H1 (cell line): ENCODE measurements at places on chromosomes 6 and 20. TPM values are rescaled to one million over a fixed set of nuclear protein-coding genes. Genes with fewer than 3 reads are reported as not detected.

The PRICKLE4 gene
- total RNA-seq = 0.67 and 1.4 TPM in 2 replicates

The GJA1 gene
- total RNA-seq = 775 and 795 TPM in 2 replicates

The BMP5 gene
- total RNA-seq = not detected in 2 replicates

The PRDM13 gene
- 0.09 and 0.13 TPM in 2 replicates for total RNA-seq

The MEI4 gene
- 0.23 and 0.24 TPM in 2 replicates for total RNA-seq

The ZNF311 gene
- 4.2 and 4.3 TPM in 2 replicates for total RNA-seq

The CUTA gene
- total RNA-seq = 297 and 315 TPM in 2 replicates

The VWA7 gene
- total RNA-seq = 1.5 and 2.1 TPM in 2 replicates

The PRSS16 gene
- total RNA-seq = 19.2 and 20.2 TPM in 2 replicates

The PROKR2 gene
- total RNA-seq = 2.6 and 3.3 TPM in 2 replicates

The DNPH1 gene
- 33.9 and 37.2 TPM in 2 replicates for total RNA-seq

The KHDC1L gene
- total RNA-seq = not detected in 2 replicates

GRCh38 chr6:3644739-3645012 is 106.8 kb downstream of the PXDC1 start:
- H3K4me3 ChIP-seq = no peak overlapping the region
- no peaks in the 10 kb centered on the region for H3K4me1 ChIP-seq
- H3K27me3 ChIP-seq = no peaks in the 10 kb centered on the region
- no peak for DNase-seq

DNA sequence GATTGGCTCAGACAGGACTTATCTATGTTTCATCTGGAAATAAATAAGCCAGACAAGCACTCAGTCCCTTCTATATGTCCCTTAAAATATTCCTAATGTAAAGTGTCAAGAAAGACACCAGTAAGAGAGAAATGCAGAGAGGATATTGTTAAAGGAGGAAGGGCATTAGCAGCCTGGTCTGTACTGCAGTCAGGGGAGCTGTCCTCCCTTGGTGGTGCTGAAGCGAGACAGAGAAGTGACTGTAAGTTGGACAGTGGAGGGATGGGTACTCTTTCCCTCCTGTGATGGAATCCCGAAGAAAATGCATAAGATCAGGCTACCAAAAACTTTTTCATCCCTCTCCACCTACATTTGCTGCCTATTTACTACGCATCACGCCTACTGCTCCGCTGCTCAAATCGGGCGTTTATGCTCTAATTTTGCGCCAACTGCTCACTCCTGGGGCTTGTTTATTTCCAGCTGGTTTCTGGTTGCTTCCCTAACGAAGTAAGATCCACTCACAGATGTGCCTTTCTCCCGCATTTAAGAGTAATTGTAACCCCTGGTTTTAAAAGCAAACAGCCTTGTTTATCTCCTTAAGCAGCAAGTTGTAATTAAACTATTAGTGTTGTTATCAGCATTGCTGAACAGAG is 35.2 kb downstream of the PHACTR1 start:
- DNase-seq = peak; percentile 90
- no peak overlapping the region for H3K4me3 ChIP-seq

GRCh38 chr6:34182751-34183531 is 37.1 kb upstream of the GRM4 start:
- no peaks in the 10 kb centered on the region for H3K36me3 ChIP-seq
- DNase-seq = no peak
- H3K27me3 ChIP-seq = no peaks in the 10 kb centered on the region
- H3K4me3 ChIP-seq = no peak overlapping the region
- no peak overlapping the region for H3K27ac ChIP-seq

GRCh38 chr6:144294016-144294415 is 8.9 kb downstream of the UTRN start:
- H3K4me3 ChIP-seq = no peak overlapping the region
- H3K36me3 ChIP-seq = peaks cover 34% of the 10 kb centered on the region
- no peaks in the 10 kb centered on the region for H3K4me1 ChIP-seq
- no peak for DNase-seq
- no peaks in the 10 kb centered on the region; the same call in 1 of the 2 replicates for H3K27me3 ChIP-seq
- no peak overlapping the region for H3K27ac ChIP-seq

GRCh38 chr20:38123021-38123587 is 42.0 kb downstream of the TGM2 start:
- H3K27me3 ChIP-seq = no peaks in the 10 kb centered on the region
- DNase-seq = peak; percentile 43
- no peak overlapping the region for H3K27ac ChIP-seq
- H3K36me3 ChIP-seq = no peaks in the 10 kb centered on the region
- H3K4me3 ChIP-seq = no peak overlapping the region

GRCh38 chr20:2805689-2806350 is 5.4 kb upstream of the CPXM1 start:
- peaks cover 13% of the 10 kb centered on the region for H3K4me1 ChIP-seq
- H3K27me3 ChIP-seq = peaks cover 41% of the 10 kb centered on the region
- DNase-seq = no peak
- H3K36me3 ChIP-seq = no peaks in the 10 kb centered on the region
- H3K4me3 ChIP-seq = no peak overlapping the region; the same call in 1 of the 2 replicates
- H3K27ac ChIP-seq = no peak overlapping the region

DNA sequence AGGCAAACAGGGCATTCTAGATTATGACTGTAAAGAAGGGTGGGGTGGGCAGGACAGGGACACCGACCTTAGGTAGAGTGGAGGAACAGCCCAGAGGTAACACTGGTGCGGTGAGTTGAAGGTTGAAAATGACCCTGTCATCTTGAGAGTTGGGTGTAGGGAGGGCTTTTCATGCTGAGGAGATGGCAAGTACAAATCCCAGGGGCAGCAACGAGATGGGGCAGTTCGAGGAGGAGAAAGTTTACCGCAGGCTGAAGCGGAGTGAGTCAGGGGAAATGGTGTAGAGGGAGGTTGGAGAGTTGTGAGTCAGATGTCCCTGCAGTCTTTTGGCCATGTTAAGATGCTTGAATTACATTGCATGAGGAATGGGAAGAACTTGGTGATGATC is 101.1 kb downstream of the HIVEP1 start:
- DNase-seq = no peak
- H3K4me3 ChIP-seq = no peak overlapping the region
- H3K27ac ChIP-seq = no peak overlapping the region
- peaks cover 9% of the 10 kb centered on the region for H3K4me1 ChIP-seq
- peaks cover 12% of the 10 kb centered on the region for H3K36me3 ChIP-seq
- no peaks in the 10 kb centered on the region for H3K27me3 ChIP-seq

- H3K27me3 ChIP-seq = no peaks in the 10 kb centered on the region
- H3K4me3 ChIP-seq = no peak overlapping the region
- H3K27ac ChIP-seq = no peak overlapping the region
- DNase-seq = no peak
- no peaks in the 10 kb centered on the region for H3K36me3 ChIP-seq
Measured at GRCh38 chr20:6671829-6672228, 95.7 kb upstream of the BMP2 start.

DNA sequence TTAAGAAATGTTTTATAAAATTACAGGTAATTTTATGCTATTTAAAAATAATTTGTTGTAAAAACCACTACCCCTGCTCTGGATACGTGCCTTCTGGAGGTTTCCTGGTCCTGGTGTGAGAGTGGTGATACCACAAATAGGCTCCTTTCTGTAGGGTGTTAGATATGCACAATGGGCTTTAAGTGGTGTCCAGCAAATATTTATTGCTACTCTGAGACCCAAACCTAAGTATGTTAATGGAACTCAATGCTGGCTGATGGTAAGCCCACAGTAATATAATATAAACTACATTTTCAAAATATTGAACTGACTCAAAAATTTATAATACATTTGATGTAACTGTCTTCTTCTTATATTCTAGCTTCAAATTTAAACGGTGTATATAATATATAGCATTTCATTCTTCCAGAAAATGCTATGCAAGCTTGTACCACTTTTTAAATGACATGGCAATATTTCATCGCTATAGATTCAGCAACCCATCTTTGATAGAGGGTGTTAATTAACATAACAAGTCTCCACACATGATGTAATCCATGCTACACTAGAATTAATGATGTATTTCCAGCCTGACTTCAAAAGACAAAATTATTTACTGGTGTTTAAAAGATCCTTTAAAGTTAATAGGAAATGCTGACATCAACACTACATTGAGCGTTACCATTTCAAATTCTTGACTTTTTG is 161.9 kb downstream of the DST start:
- no peak overlapping the region for H3K4me3 ChIP-seq
- H3K36me3 ChIP-seq = peaks cover 3% of the 10 kb centered on the region
- no peaks in the 10 kb centered on the region for H3K4me1 ChIP-seq
- DNase-seq = no peak

DNA sequence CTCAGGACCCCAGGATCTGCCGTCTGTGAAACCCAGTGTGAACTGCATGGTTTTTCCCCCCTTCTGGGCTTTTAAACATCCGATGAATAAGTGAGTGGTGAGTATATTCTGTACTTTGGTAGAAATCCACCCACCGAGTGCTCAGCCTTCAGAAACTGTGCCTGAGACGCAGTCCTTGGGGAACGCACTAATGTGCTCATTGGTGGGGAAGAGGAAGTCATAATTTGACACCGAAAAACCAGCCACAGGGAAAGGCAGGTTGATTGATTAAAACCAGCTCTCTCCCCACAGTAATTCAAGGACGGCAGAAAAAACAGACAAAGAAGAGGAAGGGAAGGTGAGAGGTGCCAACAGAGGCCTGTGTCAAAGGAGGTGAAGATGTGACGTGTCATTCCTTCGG is 21.7 kb downstream of the EDN3 start:
- no peak for DNase-seq
- H3K4me1 ChIP-seq = no peaks in the 10 kb centered on the region
- no peaks in the 10 kb centered on the region for H3K27me3 ChIP-seq
- H3K4me3 ChIP-seq = no peak overlapping the region

DNA sequence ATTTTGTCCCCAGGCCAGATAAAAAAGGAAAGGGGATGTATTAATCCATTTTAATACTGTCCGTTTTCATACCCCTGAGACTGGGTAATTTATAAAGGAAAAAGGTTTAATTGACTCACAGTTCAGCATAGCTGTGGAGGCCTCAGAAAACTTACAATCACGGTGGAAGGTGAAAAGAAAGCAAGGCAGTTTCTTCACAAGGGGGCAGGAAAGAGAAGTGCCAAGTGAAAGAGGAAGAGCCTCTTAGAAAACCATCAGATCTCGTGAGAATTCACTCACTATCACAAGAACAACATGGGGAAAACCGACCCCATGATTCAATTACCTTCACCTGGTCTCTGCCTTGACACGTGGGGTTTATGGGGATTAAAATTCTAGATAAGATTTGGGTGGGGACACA is 152.5 kb downstream of the IBTK start:
- H3K36me3 ChIP-seq = no peaks in the 10 kb centered on the region
- H3K4me1 ChIP-seq = no peaks in the 10 kb centered on the region
- no peak overlapping the region for H3K27ac ChIP-seq
- H3K27me3 ChIP-seq = no peaks in the 10 kb centered on the region

DNA sequence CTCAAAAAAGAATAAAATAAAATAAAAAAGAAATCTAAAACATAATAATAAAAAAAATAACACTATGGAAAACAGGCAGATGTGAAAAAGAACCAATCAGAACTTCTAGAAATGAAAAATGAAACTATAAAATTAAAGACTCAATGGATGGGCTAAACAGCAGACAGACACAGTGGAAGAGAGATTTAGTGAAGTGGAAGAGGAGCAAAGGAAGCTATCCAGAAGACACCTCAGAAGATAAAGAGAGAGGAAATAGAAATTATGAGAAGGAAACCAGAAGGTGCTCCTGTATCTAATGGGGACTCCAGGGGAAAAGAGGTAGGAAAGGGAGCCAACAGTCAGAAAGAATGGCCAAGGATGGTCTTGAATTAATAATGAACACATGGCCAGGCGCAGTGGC is 18.5 kb downstream of the LAMA5 start:
- DNase-seq = no peak
- peaks cover 51% of the 10 kb centered on the region for H3K36me3 ChIP-seq
- H3K4me1 ChIP-seq = no peaks in the 10 kb centered on the region; the same call in 1 of the 2 replicates
- no peak overlapping the region for H3K27ac ChIP-seq
- H3K27me3 ChIP-seq = no peaks in the 10 kb centered on the region

DNA sequence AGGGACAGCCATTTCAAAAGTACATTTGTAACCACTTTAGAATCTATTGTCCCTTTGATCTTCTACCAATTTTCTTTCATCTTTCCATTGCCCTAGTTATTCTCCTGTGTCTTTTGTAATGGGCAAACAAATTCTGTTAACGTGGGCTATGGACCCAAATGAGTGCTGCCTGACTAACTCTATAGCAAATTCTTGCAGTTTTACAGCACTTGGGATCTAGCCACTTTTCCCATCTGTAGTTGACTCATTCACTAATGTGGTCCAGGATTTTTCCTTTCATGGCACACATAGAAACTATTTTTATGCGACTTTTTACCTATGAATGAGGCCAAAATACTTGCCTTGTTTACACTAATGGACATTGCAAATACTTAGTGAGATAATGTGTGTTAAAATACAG is 52.0 kb downstream of the GRIK2 start:
- no peak for DNase-seq
- no peaks in the 10 kb centered on the region for H3K4me1 ChIP-seq
- H3K4me3 ChIP-seq = no peak overlapping the region

- H3K27ac ChIP-seq = no peak overlapping the region
- DNase-seq = no peak
- no peak overlapping the region for H3K4me3 ChIP-seq
- no peaks in the 10 kb centered on the region for H3K27me3 ChIP-seq
- no peaks in the 10 kb centered on the region for H3K36me3 ChIP-seq
- H3K4me1 ChIP-seq = peaks cover 10% of the 10 kb centered on the region
Measured at GRCh38 chr6:108870357-108870756, 22.1 kb downstream of the ARMC2 start.

GRCh38 chr20:20000211-20000968 is 16.8 kb upstream of the NAA20 start:
- H3K27me3 ChIP-seq = no peaks in the 10 kb centered on the region
- no peak overlapping the region for H3K4me3 ChIP-seq
- no peak overlapping the region for H3K27ac ChIP-seq
- DNase-seq = no peak

GRCh38 chr6:28462401-28462800 is 19.1 kb upstream of the ZSCAN23 start:
- H3K36me3 ChIP-seq = no peaks in the 10 kb centered on the region
- no peaks in the 10 kb centered on the region for H3K4me1 ChIP-seq
- H3K27ac ChIP-seq = no peak overlapping the region
- peaks cover 4% of the 10 kb centered on the region; the same call in 1 of the 2 replicates for H3K27me3 ChIP-seq

- H3K4me3 ChIP-seq = no peak overlapping the region
- no peak overlapping the region for H3K27ac ChIP-seq
- DNase-seq = no peak
- H3K4me1 ChIP-seq = no peaks in the 10 kb centered on the region
- no peaks in the 10 kb centered on the region for H3K36me3 ChIP-seq
Measured at GRCh38 chr6:46320505-46320904, 149.7 kb upstream of the ENPP5 start.

- H3K27me3 ChIP-seq = peaks cover 15% of the 10 kb centered on the region; the same call in 1 of the 2 replicates
- H3K4me3 ChIP-seq = peak overlapping the region; percentile 69
- H3K27ac ChIP-seq = no peak overlapping the region
- H3K36me3 ChIP-seq = no peaks in the 10 kb centered on the region
- H3K4me1 ChIP-seq = peaks cover 15% of the 10 kb centered on the region
Measured at GRCh38 chr6:24910331-24910960, 25.3 kb downstream of the RIPOR2 start.
